Activated T-cell treated with anti-CD3 and anti-CD28 coated beads for 4 hours (primary cell): ENCODE measurements at places on chromosomes 11 and 22.

DNA sequence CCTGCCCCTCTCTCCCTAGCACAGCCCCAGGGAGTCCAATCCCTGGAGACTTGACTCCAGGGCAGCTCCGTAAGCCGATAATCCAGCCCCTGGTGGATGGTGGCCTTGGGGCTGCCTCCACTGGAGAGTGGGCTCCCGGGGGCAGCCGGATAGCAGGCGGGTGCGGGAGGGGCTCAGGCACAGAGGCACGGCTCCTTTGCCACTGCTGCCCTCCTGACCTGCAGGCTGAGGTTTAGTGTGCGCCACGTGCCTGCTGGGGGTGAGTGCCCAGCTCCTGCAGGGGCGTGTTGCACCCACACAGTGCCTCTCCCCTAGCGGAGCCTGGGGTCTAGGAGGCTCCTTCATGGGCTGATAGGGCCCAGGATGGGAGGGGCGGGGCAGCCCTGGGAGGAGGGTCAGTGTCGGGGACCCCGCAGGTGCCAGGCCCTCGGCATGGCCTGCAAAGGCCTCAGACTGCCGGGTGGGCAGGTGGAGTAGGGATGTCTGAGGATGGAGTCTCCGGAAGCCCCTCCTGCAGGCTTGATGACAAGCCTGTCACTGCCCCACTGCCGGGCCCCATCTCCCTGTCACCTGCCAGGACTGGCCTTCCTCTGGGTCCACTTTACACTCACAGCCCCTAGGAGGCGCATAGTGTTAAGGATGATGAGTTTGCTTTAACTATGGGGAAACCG lies 5.6 kb downstream of the DUSP8 start:
- no peak for DNase-seq

DNA sequence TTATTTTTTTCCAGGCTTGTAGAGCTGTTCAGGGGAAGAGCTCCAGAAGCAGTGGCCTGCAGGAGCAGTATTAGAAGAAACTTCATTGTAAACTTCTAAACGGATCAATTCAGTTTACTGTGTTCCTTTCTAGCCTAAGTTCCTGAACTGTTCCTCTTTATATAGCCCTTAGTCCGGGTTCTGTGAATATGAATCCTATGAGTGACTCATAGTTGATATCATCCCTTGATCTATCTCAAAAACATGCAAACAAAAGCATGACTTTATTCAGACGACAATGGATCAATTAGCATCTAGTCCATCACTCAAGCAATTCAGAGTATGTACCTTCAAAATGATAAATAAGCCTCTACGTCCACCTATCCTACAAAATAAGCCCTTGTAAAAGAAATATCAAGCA lies at the start of gene MMP12:
Gene MMP12, minus strand, starts transcription at position 131 of the 400 bp plus-strand sequence. Its CDS starts 45 bp downstream, at position 86.
- DNase-seq, result no peak

DNA sequence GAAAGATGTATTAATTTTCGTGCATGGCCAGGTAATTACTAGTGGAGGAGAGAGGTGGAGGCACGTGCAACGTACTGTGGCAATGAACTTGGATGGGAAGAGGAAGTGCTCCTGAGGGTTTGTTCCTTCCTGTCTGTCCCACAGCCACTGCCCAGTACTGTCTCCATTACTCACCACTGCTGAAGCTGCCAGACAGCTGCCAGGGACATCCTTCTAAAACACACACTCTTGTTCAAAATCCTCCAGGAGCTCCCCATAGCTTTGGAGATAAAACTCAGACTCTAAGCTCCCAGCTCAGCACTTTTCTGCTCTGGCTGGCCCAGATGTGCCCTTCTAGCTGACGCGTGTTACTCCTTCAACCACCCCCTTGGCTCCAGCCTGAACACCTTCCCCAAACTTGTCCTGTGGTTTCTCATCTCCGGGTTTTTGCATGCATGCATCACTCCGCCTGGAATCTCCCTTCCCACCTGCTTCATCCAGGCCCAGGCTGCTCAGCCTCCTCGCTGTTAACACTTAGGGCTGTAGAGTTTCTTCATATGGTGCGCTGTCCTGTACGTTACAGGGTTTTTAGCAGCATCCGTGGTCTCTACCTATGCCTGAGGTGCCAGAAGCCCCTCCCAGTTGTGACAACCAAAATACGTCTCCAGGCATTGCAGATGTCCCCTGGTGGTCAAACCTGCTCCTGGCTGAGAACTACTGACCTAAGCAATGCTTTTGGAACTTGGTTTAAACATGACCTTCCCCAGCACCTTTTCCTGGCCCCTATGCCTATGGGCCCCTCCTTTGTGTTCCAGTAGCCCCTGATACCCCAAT lies 69.5 kb downstream of the C11orf91 start:
- no peak for DNase-seq

- DNase-seq, result no peak
These were observed 9.1 kb upstream of the TTLL8 start for GRCh38 chr22:50067244-50067643.

GRCh38 chr11:11965656-11966353 lies 42.6 kb downstream of the DKK3 start:
- DNase-seq, result no peak

DNA sequence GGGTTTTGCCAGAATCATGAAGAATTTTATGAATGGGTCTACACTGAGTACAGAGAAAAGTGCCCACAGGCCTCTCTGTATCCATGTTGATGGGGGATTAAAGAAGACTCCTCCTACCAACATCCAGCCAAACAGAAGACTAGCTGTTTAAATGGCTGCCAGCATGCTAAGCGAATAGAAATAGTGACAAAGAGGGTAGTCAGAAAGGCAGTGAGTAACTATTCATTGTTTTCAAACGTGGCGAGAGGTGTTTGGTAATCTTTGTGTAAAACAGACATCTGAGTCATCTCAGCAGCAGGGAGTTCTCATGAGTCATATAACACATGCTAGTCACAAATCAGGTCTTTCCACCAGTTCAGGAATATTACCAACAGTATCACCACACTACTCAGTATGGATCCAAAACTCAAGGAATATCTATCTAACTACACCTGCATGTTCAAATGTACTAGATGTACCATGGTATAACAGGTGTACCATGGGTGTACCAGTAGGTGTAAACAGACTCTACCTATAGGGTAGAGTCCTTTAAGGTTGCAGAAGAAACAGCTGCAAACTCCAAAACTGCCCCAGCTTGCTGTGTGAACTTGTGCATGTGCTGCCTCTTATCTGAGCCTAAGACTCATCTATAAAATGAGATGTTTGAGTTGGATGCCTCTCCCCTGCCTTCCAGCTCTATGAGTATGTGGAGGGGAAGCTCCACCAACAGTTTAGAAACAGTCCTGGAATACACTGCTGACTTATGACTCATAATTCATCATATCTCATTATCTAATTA lies 82.0 kb downstream of the SLC1A2 start:
- no peak for DNase-seq

DNA sequence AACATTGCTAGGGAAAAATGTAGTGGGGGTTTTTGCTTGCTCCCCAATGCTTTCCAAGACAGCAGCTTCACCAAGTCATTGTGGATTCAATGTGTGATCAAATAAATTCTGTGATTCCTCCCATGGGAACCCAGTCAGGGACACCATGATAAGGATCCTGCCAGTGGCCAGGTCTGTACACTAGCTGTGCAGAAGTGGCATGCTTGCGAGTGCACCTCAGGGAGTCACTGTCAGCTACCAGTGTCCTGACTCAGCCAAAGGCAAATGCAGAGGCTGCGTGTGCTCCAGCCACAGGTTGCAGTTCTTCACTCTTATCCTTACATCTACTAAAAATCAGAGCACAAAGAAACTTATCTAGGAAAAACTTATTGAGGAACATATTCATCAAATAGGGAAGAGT lies 9.4 kb upstream of the ACRV1 start:
- no peak for DNase-seq

DNA sequence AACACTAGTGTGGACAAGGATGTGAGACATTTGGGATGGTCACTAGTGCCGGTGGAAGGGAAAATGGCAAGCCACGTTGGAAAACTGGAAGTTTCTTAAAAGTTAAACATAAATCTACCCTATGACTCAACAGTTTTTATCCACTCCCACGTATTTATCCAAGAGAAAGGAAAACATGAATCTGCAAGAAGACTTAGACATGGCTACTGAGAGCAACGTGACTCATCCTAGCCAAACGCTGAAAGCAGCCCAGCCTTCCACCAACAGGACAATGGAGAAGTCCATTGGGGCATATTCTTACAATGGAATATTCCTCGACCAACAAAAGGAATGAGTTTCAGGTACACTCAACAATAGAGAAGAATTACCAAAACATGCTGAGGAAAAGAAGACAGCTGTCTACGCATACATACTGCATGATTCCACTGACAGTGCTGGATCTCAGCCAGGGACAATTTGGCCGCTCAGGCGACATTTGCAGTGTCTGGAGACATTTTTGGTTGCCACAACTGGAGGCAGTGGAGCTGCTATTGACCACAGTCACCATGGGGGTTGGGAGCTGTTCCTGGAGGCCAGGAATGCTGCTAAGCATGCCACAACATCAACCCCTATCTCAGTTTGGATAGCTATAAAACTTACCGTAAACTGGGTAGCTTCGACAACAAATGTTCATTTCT lies 21.2 kb downstream of the SYT13 start:
- no peak for DNase-seq

- DNase-seq, result no peak
These were observed 34.1 kb upstream of the ZBTB16 start for GRCh38 chr11:114025329-114025907.

DNA sequence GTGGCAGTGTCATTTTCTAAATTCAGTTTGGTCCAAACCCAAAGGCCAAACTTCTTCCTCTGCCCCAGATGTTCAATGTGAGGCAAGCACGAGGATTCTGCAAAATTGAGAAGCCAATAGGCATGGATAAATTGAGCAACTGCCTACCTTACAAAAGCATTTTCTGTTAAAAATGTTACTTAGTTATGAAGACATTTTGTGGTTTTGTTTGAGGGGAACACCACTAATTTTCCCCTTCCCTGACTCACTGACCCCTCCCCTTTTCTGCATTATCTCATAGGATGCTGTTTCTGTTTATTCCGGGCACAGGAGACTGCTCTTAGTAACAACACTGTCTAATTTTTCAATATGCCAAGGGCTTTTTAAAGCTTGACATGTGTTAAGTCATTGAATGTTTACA lies 462.8 kb downstream of the INSC start:
- no peak for DNase-seq

- DNase-seq, result no peak
These were observed 104.5 kb upstream of the RAG2 start for GRCh38 chr11:36702330-36703054.

- no peak for DNase-seq
These were observed 39.6 kb downstream of the ARRB1 start for GRCh38 chr11:75311858-75312288.

DNA sequence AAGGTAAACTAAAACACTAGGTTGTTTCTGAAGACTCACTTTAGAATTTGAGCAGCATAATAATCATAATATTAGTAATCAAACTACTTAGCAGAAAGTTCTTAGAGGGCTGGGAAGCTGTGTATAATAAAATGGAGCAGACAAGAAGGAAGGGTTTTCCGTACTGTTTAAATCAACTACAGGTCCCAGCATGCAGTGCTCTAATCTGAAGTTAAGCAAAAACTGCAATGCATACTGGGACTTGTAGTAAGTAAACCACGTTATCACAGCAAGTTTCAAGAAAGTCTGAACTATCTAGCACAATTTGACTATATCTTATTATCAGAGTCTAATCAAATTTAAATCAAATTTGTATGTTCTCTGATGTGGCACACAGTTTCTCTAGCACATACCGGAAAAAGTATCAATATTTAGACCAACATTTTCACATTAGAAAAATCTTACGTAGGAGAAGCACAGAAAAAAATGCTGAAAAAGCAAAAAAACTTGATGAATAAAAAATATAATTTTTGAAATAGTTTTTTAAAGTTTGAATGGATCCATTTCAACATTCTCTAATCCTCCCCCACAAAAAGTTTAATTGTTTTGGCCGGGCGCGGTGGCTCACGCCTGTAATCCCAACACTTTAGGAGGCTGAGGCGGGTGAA lies 8.2 kb downstream of the PHF21A start:
- DNase-seq, result no peak

GRCh38 chr11:10485646-10486045 lies 30.6 kb downstream of the AMPD3 start:
- DNase-seq, result no peak

DNA sequence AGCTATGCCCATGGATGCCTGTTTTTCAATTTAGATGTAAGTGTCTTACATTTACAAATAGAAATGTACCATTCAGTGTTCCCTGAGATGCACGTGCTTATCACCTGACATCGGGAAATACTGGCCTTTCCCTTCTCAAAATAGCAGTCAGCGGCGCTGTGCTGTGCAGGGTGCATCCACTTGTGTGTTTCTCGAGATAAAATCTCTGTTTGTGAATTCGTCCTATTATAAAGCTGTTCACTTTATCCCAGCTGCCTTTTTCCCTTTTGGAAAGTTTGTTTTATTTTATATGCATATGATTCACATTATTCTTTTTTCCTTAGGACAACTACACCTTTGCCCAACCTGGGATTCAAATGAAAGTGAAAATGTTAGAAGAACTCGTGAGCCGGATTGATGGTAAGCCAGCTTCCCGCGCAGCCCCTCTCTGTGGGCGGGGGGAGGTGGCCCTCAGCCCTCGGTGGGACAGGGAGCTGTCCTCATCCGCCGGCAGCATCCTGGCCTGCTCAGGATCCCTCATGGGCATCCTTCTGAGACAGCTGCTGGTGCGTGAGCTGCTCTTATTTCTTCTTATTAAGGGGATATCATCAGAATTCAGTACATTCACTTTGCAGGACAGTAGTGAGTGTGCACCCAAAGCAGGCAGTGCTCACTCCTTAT lies 235.0 kb downstream of the TBC1D22A start:
- DNase-seq, result no peak

DNA sequence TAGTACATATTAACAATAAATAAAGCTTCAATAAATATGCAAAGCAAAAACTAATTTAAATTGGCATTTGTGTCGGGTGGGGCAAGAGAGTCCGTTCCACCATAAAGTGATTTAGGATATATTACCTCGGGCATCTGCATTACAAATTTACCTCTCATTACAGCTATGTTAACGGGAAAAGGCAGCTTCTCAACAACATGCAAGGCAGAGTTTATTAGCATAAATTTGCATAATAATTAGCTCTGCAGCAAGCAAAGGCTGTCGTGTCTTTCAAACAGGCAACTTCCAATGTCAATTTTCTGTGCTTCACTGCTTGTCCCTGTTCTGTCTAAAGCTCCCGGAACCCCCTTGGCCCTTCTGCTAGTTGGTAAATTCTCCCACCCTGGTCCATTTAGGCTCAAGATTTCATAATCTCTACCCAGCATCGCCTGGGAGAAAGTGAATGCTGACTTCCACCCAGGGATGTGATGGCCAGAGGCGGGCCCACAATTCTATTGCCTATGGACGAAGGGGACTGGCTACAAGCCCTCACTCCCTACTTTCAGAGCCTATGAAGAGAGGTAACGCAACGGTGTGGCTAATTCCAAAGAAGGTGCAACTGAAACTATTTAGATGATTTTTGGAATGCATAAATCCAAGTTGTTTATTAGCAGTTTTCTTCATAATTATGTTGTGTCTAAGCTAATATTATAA lies 462.1 kb downstream of the OPCML start:
- no peak for DNase-seq

DNA sequence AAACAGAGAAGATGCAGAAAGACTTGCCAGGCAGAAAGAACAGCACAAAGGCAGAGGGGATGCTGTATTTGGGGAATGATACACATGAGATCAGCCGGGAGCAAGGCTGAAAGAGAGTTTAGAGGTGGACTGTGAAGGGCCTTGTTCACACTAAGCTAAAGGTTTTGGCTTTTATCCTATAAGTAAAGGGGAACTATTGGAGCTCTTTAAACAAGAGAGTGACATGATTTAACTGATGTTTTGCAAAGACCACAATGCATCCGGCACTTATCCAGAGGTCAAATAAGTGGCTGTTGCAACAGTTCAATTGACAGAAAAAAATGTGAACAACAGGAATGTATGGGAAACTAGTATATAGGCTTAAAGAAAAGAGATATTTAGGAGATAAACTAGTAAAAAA lies 64.7 kb upstream of the RRAS2 start:
- no peak for DNase-seq
